ENCODE measurements at places on chromosomes 11 and 22. TPM values are rescaled to one million over a fixed set of nuclear protein-coding genes. Genes with fewer than 3 reads are reported as not detected.

MEI1 gene
- not detected for total RNA-seq

MMP8 gene
- total RNA-seq, result not detected

CRKL gene
- total RNA-seq, result 21.0 TPM

OR4D5 gene
- total RNA-seq, result not detected

BIRC3 gene
- total RNA-seq, result 48.9 TPM

GAL gene
- 18.4 TPM for total RNA-seq

NNMT gene
- total RNA-seq, result 332 TPM

SCN3B gene
- total RNA-seq, result 0.25 TPM

GLYAT gene
- not detected for total RNA-seq

ARHGEF17 gene
- 14.6 TPM for total RNA-seq

EHBP1L1 gene
- 39.1 TPM for total RNA-seq

APOA5 gene
- not detected for total RNA-seq

APOA4 gene
- total RNA-seq, result not detected

TRMU gene
- total RNA-seq, result 30.8 TPM

MRGPRE gene
- total RNA-seq, result not detected

TAGLN gene
- 140 TPM for total RNA-seq

PARVA gene
- 24.8 TPM for total RNA-seq

OR5P2 gene
- not detected for total RNA-seq

PARVG gene
- not detected for total RNA-seq

KBTBD3 gene
- 2.5 TPM for total RNA-seq

INCENP gene
- 51.8 TPM for total RNA-seq

ROM1 gene
- total RNA-seq, result 4.1 TPM

SLC37A2 gene
- total RNA-seq, result 0.16 TPM

OR4X1 gene
- total RNA-seq, result not detected

LRRC74B gene
- total RNA-seq, result not detected

AQP11 gene
- total RNA-seq, result 1.7 TPM

PACSIN3 gene
- 23.2 TPM for total RNA-seq

HBE1 gene
- not detected for total RNA-seq

PDE3B gene
- total RNA-seq, result 1.8 TPM

MPEG1 gene
- not detected for total RNA-seq

IGLL1 gene
- not detected for total RNA-seq

GTSE1 gene
- 31.7 TPM for total RNA-seq

MMP11 gene
- 0.27 TPM for total RNA-seq

DDX17 gene
- total RNA-seq, result 81.7 TPM

F2 gene
- 2.2 TPM for total RNA-seq

MRTFA gene
- total RNA-seq, result 39.8 TPM

SCGB1D2 gene
- 0.48 TPM for total RNA-seq

SCGB2A2 gene
- total RNA-seq, result not detected
